ENCODE measurements at places on chromosomes 16 and 17.
A peak's percentile ranks its signal among the peaks of the same experiment; 100 is the strongest.

DNA sequence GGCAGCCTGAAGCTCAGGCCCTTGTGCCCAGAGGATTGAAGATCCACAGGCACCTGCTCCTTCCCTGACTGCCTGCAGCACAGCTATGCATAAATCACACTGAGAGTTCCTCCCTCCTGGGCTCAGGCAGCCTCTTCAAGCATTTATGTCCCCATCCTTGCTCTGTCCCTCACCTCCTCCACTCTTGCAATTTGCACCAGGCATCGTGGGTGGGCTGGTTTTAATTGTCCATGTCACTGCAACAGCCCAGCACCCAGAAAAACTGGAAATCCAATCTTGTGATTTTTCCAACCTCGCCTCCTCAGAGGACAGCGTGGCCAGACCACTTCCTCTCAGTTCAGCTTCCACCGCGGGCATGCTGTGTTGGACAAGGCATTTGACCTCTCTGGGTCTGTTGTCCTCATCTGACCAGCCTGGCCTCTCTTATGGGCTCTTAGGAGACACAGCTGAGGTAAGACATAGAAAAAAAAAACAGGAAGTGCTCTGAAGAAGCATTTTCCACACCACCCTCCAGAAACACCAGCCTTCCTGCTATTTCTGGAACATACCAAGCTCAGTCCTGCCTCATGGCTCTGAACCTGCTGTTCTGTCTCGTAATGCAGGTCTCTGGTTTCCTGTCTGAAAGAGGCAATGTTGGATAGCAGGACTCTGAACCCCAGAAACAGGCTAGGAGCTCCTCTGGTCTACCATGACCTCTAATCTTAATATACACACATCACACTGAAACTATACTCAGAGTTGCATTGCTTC lies 8.3 kb downstream of the TMEM114 start:
- DNase-seq, result no peak

DNA sequence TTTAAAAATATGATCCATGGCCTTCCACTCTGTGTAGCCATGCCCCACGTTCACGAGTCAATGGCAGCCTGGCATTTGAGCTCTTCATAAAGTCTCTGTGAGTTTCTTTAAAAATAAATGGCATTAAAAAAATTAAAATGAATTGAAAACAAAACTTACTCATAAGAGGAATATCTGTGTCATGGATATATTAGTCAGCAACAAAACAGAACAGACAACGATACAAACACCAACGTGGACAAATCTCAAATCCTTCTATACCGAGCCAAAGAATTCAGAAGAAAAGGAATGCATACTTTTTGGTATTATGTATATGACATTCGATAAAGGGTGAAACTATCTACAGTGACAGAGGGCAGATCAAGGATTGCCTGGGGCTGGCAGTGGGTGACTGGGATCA lies 8.2 kb upstream of the CMIP start:
- DNase-seq, result no peak

GRCh38 chr16:78133919-78134318 lies 34.5 kb downstream of the WWOX start:
- no peak for DNase-seq

GRCh38 chr17:63435681-63436522 lies 10.2 kb downstream of the CYB561 start:
- DNase-seq, result no peak

DNA sequence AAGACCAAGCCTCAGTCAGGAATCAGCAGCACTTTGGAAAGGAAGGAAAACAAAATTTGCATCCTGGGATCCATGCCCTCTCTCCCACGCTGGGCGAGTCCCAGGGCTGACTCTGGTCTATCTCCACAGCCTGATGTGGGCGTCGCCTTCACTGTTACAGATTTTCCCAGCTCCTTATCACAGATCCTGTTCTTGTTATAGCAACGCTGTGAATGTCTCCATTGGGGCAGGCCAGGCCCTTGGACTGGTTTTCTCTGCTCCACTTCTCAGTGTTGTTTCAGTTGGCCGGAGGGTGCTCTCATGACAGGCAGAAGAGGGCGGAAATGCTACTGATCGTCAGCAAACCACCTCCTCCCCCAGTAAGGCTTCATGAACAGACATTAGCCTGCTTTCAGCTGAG lies 127.9 kb upstream of the CDH11 start:
- DNase-seq, result no peak

DNA sequence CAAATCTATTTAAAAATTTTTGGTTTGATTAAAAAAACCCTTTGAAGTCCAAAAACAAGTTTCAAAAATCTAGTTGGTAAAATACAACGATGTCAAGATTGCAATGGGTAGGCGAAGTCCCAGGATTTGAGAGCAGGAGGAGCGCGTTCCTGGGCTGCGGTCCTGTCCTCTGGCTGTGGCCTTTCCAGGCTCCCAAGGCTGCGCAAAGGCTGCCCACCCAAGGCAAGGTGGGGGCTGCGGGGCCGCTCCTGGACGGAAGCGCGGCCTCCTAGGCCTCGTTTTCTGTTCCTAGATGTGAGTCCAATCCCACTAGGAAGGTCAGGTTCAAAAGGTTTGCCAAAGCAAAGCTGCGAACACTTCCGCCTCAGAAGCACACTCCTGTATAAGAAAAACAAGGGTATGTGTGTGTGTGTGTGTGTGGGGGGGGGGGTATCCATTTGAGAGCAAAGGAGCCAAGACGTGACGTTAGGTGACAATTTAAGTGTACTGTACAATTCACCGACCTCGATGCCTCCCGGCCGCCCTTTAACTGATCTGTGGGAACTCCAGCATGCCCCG lies 9.2 kb downstream of the AHSP start:
- no peak for DNase-seq

DNA sequence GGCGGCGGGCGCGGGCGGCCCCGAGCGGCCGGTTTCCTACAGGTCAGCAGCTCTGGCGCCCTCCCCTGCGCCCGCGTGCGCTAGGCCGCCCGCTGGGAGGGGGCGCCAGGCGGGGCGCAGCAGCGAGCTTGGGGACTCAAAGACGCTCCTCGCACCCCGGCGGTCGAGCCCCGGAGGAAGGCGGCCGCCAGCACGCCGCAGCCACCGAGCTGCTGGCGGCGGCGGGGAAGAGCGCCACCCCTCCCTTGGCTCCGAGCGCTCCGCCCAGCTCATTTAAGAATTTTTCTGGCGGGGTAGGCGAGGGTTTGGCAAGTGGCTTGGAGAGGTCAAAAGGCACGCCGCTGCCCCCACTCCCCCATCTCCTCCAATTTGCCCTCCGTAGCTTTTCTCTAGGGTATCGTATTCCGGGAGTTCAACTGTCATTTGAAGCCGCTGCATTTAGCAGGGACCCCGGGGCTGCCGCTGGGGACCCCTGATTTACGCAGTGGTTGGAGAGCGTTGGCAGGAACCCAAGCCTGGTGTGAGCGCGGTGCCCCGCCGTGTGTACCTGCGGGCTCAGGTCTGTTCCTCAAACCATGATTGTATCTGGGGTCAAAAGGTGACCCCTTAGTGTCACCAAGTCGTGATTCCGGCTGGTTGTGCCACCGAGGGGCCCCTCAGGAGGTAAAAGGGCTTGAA lies 59.5 kb upstream of the GSE1 start:
- peak; percentile 58 for DNase-seq

- DNase-seq, result no peak
Measured at GRCh38 chr17:79645022-79645776, 34.3 kb upstream of the RBFOX3 start.

GRCh38 chr16:2963074-2963722 lies 877 bp upstream of the KREMEN2 start:
- DNase-seq, result peak; percentile 62

DNA sequence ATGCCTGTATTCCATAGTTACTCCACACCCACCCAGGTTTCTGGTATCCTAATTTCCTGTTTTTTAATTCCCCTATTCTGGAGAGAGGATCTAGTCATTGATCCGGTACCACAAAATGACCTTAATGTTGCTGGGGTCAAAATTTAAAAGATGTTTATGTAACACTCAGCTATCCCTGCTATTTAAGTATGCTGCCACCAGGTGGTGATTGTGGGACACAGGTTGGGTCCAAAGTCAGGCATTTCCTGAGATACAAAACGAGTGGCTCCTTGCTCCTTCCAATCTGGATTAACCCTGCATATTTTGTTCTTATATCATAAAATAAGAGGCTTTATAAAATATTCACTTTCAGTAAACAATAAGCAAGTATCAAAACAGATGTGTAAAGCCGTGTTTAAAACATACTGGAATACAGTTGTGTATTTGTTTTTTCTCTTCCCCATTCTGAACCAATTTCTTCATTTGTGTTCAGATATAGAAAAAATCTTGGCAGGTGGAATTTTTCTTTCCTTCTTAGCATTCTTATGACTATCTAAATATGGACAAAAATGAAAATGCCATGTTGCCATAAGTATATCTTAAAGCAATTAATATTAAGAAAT lies 16.3 kb downstream of the HS3ST4 start:
- DNase-seq, result no peak

DNA sequence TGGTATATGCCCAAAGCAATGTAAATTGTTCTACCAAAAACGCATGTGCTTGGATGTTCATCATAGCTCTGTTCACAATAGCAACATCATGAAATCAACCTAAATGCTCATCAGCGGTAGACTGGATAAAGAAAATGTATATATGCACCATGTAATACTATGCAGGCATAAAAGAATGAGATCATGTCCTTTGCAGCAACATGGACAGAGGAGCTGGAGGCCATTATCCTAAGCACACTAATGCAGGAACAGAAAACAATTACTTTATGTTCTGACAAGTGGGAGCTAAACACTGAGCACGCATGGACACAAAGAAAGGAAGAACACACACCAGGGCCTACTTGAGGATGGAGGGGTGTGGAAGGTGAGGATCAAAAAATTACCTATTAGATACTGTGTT lies 33.7 kb downstream of the TANC2 start:
- no peak for DNase-seq

DNA sequence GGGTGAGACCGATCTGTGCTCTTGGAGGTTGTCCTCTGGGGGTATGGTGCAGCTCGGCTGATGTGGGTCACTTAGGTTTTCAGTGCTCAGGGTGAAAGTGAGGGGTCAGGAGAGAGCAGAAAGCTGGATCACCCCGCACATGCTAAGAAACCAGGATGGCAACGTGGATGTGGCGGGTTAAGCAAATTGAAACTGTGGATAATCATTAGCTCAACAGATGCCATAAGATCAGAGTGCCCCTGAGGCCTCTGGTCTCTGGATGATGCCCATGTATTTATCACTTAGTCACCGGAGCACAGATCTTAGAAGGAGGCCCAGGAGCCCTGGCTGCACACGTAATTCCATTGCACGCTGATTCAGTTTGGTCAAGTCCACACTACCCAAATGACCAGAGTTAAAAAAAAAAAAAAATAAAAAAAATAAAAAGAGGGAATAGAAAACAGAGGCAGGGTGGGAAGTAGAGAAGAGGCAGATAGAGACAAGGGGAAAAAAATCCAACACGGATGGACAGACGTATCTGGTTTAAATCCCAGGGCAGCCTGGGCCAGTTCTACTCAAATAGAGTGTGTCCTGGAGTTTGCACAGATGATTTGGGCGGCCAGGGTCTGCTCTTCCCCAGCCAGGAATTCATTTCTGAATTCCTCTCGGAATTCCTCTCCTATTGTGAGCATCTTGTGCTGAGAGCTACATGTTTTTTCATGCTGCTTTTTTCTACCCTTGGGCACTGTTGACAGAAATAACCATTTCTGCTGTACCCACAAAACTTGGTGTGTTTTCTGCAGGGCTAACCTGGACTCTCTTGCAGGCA lies 378.3 kb downstream of the CPPED1 start:
- no peak for DNase-seq

DNA sequence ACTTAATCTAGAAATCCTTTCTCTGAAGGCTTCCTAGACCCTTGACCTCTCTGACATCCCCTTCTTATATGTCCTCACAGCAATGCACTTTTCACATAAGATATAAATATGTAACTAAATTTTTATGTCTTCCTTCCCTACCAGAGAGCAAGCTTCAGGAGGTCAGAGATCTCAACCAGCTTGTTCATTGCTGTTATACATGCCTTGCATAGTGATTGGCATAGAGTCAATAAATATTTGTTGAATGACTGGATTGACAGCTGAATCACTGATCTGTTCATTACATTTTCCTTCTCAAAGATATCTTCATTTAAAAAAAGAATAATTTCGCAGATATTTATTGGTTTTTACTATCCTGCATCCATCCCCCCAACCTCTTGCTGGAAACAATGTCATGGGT lies 29.5 kb downstream of the HYDIN start:
- DNase-seq, result no peak

GRCh38 chr16:31489298-31489564 lies 6.3 kb downstream of the SLC5A2 start:
- DNase-seq, result no peak

DNA sequence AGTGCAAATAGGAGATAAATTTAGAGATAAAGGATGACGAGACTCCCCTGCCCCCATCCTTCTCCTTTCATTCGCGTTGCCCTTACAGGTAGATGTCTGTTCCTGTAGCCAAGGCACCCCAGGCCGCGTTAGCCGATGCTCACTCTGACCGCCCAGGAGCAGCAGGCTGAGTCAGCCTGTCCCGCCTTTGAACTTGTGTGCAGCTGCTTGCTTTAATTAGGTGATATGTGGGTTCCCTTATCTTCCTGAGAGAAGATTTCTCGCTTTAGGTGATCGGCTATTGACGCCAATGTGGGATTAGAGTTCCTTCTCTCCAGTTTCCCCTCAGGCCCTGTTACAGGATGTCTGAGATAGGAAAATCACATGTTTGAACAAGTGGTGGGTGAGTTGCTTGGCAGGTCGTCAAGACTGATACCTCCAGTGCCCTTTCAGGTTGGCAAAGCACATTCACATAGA lies 119.5 kb downstream of the MSI2 start:
- no peak for DNase-seq

- no peak for DNase-seq
Measured at GRCh38 chr17:79000396-79001189, 9.0 kb downstream of the CANT1 start.

GRCh38 chr17:49241692-49242397 lies 11.3 kb upstream of the PHOSPHO1 start:
- no peak for DNase-seq

DNA sequence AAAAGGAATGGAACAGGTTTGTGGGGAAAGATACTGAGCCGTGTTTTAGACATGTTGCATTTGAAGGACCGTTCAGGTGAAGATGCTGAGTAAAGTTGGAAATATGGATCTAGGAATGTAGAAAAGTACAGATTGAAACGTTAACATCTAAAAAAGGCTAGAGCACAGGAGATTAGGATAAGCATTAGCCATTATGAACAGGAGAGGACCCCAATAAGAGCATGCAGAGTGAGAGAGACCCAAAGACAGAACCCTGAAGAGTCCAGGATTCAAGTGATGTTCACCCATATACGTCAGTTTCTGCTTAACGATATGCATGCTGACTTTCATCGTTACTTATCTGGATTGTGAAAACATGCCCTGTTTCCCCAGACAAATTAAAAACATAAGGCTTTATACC lies 140.5 kb downstream of the STX8 start:
- no peak for DNase-seq

DNA sequence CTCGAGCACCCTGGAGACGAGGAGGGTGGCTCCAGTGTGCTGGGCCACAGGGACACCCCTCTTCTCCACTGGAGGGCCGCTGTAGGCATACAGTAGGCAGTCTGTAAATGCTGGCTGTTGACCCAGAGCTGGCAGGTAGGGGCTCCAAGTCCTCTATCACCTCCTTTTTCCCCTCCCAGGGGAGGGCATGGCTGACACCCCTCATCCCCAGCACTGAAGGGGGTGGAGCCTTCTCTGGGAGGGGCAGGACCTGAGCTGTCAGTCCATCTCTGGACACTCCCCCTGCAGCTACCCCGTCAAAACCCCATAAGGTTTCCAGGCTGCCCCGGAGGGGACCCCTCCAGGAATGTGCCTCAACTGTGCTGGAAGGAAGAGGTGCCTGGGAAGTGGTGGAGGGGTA lies 2.4 kb downstream of the KCNJ12 start:
- no peak for DNase-seq

Measured in CD4-positive, alpha-beta T cell treated with Interleukin-17A for 1 hour (primary cell).